Stimulated activated CD4-positive, alpha-beta T cell treated with anti-CD3 and anti-CD28 coated beads, TNF-alpha, amount 100 ng/mL, for 1 hour (primary cell): ENCODE measurements at places on chromosomes 3 and 15.

DNA sequence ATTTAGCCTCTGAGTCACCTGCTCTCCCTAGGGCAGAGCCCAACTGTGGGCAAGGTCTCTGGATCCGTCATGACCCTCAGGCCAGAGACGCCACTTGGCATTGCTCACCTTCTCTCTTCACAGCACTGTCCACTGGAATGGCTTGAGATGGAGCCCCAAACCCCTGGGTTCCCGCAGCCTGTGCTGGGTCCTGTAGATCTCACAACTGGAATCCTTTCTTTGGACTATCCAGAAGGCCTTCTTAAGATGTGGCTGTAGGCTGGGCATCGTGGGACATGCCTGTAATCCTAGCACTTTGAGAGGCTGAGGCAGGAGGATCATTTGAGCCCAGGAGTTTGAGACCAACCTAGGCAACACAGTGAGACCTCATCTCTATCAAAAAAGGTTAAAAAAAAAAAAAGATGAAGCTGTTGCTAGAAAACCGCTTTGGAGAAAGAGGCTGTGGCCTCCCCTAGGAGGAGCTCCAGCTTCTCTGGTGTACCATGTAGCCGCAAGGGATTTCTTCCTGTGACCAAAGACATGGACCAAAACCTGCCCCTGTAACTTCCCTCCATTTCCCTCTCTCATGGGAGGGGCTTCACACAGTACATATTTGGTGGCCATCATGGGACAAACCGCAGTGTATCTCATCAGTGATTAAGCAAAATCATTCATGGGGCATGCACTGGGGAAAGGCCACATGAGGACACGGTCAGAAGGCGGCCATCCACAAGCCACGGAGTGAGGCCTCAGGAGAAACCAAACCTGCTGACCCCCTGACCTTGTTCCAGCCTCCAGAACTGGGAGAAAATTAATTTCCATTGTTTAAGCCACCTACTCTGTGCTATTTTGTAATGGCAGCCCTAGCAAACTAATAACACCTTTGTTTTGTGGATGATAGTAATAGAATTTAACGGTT lies 23.3 kb upstream of the BUB1B start:
- DNase-seq, result no peak

DNA sequence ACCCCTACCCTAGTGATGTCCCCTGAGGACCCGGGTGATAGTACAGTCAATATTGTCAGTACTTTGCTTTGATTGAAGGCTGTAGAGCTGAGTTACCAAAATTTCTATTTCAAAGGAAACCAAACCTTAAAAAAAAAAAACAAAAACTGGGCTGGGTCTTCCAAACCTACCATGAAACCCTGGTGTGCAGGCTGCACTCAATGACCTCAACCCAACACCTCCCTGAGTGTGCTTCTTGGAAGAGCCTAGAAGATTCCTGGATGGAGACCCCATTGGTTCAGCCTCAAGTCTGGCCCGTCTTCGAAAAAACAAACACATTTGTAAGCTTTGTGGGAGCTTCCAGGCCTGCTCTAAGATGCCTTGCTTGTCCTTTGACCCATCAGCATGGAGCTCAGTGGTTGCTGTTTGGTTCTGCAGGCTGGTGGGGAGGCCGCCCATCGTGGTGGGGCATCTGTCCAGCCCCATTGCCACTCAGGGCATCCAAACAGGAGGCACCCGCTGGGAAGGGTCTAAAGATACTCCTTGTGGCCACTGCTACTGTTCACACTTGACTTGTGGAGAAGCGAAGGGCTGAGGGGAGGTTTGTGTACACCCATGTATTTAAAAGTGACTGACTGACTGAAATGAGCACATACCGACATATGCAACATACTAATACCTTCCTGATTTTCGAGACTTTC lies 32.2 kb downstream of the CRTAP start:
- DNase-seq, result no peak

DNA sequence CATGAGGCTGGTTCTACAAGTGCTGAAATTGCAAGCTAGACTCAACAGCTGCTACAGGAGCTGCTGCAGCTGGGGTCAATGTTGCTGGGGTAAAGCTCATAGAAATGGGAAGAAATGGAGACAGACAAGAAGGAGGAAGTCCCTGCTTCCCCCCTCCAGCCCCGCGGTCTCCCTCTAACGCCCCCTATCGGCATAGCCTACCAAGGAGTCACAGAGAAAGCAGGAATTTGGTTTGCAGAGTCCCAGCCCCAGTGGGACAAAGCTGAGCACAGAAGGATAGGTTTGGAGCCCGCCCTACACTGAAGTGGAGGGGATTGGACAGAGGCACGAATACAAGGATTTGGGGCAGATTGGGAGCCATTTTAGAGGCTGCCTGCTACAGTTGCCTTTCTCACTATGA lies 176.9 kb upstream of the ANKRD28 start:
- DNase-seq, result no peak

DNA sequence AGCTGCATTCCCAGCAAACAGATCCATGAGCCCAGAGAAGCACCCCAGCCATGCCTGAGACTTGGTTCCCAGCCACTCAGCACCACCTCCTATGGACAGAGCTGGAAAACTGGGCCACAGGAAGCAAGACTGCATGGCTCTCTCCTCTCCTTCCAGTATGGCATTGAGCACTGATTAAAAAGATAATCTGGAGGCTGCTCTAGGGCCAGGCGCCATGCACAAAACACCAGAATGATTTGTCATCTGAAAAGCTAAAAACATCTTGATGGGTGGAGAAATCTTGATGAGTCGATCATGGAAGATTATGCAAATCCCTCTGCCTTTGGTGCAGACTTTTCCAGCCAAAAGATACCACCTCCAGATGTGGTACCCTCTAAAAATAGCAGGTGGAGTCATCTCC lies 62.7 kb upstream of the MRPS22 start:
- DNase-seq, result no peak

DNA sequence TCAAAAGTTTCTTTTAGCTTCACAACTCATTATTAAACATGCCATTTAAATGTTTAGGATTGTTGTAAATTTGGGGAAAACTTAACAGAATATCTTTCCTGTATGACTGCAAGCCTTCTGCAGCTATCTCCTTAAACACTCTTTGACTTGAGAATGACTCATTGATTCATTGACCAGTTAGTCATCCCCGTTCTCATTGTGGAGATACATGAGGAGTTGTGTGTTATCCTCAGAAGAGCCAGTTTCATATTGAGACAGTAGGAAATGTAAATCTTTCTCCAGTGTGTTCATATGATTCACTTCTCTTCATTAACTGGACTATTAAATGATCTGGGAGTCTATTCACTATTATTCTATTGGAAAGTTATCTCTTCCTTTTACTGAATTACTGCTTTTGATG lies 83.0 kb downstream of the CRYGS start:
- DNase-seq, result no peak

GRCh38 chr3:176935194-176935888 lies 261.9 kb downstream of the TBL1XR1 start:
- DNase-seq, result no peak

DNA sequence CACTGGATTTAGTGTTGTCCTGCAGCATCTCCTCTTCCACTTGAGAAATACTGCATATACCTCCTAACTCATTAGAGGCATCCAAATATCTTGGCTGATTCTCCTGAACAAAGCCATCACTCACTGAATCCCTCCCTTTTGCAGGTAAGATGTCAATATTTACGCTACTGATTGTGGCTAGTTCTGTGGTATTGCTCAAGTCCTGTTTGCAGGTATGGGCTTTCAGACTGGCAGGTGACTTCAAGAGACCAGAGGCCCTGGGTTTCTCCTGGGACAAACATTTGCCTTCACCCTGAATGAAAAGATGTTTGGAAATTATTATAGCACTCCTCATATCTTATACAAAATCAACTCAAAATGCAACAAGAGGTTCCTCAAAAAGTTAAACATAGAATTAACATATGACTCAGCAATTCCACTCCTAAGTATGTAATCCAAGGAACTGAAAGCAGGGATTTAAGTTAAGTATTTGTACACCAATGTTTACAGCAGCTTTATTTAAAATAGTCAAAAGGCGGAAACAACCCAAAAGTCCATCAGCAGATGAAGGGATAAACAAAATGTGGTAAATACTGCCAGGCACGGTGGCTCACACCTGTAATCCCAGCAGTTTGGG lies 18.6 kb downstream of the NEK4 start:
- DNase-seq, result no peak

DNA sequence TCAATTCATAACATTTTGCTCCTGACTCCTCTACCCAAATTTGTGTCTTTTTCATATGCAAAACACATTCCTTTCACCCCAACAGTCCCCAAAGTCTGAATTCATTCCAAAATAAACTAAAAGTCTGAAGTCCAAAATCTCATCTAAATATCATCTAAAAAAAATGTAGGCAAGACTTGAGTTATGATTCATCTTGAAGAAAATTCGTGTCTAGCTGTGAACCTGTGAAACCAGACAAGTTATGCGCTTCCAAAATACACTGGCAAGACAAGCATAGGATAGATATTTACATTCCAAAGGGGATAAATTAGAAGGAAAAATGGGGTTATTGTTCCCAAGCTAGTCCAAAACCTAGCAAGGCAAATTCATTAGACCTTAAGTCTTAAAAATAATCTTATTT lies 1302.0 kb upstream of the GBE1 start:
- DNase-seq, result no peak

- no peak for DNase-seq
These were observed 635.5 kb upstream of the NAALADL2 start for GRCh38 chr3:174223626-174224025.

DNA sequence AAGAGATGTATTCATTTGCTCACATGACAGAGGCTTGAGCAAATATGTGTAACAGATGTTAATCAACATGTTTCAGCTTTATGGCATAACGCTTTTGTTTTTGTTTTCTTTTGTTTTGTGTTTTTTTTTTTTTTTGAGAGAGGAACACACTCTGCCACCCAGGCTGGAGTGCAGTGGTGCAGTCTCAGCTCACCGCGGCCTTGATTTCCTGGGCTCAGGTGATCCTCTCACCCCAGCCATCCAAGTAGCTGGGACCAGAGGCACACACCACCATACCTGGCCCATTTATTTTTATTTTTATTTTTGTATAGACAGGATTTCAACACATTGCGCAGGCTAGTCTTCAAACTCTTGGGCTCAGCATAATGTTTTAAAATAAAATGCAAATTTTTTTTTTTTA lies 1504.4 kb upstream of the CADM2 start:
- no peak for DNase-seq

DNA sequence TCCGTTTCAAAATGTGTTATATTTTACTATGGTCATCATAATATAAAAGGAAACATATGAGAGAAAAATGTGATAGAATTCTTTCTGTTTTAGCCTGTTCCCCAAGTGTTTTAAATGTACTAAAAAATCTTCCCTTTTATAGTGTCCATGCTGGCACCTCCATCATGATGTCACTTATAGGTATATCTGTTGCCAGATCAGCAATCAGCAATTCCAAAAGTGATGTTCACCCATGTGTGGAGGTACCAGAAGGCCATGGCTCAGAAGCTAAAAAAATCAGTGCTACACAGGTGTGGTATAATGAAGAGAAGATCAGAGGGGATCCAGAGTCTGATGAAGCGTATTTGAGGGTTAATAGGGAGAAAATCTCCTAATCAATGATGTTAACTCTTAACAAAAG lies 1.1 kb upstream of the GPR15 start:
- no peak for DNase-seq

DNA sequence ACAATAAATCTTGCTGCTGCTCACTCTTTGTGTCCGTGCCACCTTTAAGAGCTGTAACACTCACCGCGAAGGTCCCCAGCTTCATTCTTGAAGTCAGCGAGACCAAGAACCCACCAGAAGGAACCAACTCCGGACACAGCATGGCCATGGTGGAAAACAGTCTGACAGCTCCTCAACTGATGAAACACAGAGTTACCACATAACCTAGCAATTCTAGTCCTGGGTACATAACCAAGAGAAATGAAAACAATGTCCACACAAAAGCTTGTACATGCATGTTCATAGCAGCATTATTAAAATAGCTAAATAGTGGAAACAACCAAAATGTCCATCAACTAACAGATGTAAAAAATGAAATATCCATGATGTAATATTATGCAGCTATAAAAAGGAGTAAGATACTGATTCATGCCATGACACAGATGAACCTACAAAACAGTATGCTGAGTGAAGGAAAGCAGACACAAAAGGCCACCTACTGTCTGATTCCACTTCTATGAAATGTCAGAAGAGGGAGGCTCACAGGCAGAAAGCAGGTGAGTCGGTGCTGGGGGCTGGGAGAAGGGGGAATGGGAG lies 36.8 kb downstream of the VGLL4 start:
- DNase-seq, result no peak

- DNase-seq, result no peak
These were observed 4.5 kb downstream of the GPR62 start for GRCh38 chr3:51959651-51960050.

DNA sequence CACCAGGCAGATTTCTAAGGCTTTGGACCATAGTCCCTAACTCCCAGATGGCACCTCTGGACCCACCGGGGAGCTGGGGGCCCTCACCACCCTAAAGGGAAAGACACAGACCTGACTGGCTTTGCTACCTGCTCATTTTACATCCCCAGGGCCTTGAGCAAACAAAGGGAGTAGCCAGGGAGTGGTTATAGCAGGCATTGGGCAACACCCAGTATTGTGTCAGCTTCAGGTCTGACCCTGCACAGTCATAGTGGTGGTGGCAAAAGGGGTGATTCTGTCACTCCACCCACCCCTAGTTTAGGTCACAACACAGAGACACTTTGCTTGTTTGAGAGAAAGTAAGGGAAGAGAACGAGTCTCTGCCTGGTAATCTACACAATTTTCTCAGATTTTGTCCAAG lies 352.5 kb downstream of the DIPK2A start:
- DNase-seq, result no peak

DNA sequence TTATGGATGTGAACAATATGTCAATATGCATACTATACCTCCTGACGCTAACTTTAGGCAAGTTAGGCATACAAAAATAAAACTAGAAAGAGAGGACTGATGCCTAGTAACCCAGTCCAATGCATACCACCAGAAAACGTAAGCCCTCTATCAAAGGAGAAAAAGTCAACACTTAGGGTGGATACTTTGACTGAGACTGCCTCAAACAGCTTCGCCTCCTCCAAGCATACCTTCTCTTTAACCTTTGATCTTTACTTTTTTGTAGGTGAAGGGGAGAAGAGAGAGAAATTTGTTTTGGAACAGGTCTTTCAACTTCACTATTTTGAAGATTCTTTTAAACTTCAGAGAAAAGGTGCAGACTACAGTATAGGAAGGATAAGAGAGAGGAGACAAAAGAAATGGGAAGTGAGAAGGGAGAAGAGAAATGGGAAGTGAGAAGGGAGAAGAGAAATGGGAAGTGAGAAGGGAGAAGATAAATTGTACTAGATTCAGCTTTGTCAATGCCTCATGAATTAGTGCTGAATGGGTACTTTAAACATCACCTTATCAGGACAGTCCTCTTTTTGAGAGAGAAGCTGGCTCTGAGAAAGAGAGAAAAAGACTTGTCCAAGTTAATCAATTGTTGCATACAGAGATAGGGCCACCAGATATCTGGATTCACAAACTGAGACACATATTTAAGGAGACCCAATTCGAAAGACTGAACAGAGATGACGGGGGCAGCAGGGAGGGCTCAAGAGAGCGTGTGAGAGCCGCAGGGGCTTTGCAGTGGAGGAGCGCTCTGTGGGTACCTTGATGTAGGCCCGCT lies 1.0 kb downstream of the P3H2 start:
- DNase-seq, result no peak

GRCh38 chr3:178895178-178895789 lies 176.3 kb downstream of the ZMAT3 start:
- no peak for DNase-seq
